ENCODE measurements at places on chromosomes 12 and 14.

- no peak for DNase-seq
Measured at GRCh38 chr14:60968099-60968498, 12.8 kb downstream of the TRMT5 start.

DNA sequence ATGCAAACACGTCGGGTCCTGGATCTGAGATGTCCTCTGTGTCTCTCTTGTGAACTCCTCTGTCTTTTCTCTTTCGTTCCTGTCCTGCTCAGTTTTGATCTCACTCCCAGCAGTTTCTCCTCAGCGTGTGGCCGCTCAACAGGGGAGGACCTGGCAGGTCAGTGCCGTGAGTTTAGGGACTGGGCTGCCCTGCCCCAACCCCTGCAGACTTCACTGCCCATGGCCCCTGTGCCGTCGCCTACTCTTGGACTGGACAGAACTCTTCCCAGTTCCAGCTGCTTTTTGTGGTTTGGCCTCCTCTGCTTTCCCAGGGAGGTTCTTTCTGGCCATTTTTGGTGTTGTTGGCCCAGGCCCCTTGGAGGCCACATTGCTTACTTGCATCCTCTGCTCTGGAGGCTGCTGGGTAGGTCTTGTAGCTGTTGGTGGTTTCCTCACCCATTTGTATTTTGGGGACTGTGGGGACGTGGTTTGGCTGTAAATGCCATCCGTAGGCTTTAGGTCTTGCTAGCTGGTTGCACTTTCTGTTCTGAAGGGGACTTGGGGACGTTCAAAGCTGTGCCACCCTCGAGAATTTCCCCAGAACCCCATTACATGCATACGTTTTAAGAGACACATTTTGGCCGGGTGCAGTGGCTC lies 20.0 kb upstream of the DNAH10 start:
- no peak for DNase-seq

GRCh38 chr12:1844223-1844622 lies 23.9 kb downstream of the LRTM2 start:
- DNase-seq, result no peak

GRCh38 chr14:106790189-106791036 lies 1264.0 kb downstream of the TMEM121 start:
- DNase-seq, result peak; percentile 89

DNA sequence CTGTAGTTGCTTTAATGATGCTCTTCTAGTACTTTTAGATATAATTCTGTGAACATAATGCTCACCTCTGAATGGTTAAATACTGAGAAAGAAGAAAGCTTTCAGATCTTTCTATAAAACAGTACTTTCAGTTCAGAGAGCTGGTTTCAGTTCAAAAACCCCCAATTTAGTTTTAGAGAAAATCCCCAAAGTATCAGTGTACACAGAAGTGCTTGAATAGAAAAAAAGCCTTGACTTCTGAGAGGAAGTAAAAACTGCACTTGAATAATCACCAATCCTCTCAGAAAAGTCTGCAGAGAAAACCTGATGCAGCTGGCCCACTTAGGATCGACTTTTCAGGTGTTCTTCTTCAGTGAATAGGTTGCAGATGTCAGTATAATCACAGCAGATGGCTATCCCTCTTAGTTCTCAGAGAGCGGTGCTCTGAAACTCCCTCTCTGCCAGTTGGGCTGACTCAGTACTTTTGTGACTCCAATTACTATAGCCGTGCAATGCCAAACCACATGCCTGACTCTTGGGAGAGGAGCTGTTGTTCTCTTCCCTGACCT lies 616.3 kb downstream of the LRFN5 start:
- DNase-seq, result no peak

DNA sequence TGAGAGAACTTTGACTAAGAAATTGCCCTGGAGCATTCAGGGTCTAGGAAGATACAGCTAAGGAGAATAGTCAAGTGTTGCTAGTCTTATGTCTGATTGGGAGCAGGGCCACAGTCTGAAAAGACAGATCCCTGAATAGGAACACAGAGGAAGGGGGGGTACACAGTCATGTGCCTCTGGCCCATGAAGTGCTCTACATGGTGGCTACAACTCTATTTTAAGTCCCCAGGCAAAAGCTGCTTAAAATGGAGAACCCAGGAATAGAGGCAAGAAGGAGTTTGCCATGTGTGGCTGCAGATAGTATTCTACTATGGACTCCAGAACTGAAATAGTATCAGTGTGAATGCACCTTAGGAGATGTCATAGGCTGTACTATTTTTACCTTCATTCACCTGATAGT lies 118.0 kb upstream of the NPAS3 start:
- no peak for DNase-seq

DNA sequence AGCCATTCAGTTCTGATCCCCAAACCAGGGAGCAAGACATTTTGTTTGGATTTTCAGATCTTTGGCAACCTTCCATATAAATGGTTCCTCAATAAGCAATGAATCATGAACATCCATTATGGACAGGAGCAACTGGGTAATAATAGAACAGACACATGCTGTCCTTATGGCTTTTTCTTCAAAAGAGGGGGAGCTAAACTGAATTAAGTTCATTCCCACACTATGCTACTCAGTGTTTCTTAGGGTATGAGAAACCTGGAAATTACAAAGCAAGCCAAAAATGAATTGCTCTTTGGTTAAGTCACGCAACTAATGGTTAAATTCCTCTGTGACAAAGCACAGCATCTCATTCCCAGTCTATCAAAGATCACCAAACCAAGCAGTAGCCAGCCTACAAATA lies 51.0 kb downstream of the PTGER2 start:
- no peak for DNase-seq

GRCh38 chr14:104996483-104996882 lies 10.9 kb downstream of the CLBA1 start:
- DNase-seq, result no peak

DNA sequence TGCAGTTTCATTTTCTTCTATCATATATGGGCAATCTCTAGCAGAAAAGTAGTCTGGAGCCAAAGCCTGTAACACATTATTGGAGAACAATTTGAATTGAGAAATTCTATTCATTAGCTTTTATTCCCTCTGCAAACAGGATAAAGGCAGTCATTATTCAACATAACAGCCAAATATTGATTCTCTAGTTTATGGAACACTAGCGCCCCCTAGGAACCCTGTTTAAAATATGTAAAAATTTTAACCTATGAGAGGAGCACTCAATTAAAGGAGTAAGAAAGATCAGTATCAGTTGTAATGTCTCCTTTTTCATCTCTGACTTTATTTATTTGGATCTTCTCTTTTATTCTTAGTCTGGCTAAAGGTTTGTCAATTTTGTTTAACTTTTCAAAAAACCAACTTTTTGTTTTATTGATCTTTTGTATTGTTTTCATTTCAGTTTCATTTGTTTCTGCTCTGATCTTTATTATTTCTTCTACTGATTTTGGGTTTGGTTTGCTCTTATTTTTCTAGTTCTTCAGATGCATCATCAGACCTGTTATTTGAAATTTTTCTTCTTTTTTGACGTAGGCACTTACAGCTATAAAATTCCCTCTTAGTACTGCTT lies 4.8 kb upstream of the LMNTD1 start:
- peak; percentile 5 for DNase-seq

DNA sequence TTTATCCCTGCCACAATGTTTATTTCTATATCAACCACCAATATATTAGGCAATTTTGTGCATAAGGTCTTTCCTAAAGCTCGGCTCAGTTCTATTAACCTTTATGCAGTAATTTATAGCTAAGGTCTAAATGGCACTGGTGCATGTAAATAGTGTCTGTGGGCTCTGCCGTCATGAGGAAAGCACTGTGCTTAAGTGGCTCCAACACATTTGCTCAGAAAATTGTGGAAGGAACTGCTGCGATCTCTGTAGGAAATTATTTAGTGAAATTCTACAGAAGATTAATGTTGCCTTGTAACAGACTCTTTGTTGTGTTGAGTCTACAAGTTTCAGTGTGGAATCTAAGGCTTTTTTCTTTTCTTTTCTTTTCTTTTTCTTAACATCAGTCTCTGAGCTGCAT lies 54.0 kb upstream of the EGLN3 start:
- DNase-seq, result no peak

GRCh38 chr14:77275601-77276017 lies 4.6 kb upstream of the NGB start:
- DNase-seq, result no peak

- DNase-seq, result no peak
Measured at GRCh38 chr12:127043731-127044130, 1223.2 kb upstream of the TMEM132C start.

DNA sequence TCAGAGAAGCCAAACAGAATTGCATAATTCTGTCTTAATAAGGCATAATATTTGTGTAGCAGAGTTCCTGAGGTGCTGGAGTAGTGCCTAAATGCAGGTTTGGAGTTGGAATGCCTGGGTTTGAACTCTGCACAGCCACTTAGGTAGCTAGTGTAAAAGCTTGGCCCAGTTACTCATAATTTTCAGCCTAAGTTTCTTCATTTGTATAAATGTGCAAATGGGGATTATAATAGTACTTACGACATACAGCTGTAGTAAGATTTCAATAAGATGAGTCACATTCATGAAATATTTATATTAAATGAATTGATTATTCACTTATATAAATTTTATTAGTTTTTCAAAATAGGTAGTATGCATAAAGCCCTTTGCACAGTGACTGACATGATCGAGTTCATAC lies 175.8 kb downstream of the DERA start:
- no peak for DNase-seq

- no peak for DNase-seq
Measured at GRCh38 chr12:24222968-24223367, 273.5 kb upstream of the SOX5 start.

DNA sequence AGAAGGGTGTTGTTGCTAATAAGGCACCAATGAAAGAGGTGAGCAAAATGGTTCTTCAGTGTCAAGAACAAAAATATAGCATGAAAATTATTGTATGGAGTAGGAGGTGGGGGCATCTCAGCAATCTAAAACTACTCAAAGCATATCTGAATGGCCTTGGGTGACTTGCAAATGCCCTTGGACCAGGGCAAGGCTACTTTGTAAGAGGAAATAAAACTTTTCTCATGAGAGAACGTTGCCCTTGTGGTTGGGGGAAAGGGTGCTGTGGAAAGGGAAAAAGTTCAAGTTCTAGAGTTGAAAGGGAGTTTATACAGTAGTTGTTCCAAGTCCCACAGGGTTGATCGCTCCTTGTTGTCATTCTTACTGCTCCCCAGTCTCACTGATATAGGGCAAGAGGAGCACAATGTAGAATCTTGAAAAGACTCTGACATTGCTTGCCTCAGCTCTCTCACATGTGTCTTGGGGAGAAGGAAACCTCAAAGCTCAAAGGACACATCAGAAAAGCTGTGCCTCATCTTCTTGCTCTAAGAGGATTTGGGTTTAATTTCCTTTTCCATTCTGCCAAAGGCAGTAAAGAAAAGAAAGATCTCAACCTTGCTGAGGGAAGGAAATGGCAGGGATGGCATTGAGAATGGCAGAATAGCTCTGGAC lies 270.5 kb downstream of the DUSP6 start:
- DNase-seq, result no peak

DNA sequence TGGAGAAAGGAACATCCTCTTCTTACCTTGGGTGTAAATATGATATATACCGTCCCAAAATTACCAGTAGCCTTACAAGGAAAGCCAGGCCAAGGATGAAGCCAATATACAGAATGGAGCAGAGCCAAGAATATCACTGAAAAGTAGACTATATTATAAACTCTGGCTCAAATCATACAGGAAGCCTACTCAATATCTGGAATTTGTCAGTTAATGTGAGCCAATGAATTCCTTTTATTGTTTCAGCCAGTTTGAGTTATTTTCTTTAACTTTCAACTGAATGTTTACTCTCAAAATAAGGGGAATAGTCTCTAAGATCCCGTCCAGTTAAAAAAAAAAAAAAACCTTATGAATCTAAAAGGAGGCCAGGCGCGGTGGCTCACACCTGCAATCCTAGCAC lies 9.8 kb upstream of the DENND5B start:
- no peak for DNase-seq

DNA sequence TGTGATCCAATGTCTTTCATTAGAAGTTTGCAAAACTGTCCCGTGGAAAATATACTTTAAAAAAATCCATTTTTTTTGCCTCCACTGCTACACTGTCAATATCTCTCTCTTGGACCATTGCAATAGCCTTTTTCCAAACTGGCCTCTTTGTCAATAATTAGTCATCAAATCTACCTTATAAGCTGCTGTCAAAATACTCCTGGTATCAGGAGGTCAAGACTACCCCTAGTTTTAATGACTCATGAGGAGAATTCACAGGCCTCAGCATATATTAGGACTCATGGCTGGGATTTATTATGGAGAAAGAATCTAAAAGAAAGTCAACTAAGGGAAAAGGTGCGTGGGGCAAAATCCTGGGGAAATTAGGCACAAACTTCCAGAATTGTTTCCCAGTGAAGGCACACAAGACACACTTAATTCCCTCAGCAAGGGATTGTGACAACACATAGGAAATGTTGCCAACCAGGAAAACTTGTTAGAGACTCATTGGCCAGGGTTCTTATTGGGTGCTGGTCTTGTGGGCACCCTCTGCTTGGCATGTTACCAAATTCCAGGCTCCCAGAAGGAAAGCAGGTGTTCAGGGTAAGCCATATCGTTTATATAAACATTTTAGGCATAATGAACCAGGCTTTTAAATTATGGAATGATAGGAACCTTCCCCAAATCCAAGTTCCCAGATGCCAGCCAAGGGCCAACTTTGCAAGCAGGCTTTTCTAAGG lies 56.1 kb downstream of the TMEM117 start:
- no peak for DNase-seq

DNA sequence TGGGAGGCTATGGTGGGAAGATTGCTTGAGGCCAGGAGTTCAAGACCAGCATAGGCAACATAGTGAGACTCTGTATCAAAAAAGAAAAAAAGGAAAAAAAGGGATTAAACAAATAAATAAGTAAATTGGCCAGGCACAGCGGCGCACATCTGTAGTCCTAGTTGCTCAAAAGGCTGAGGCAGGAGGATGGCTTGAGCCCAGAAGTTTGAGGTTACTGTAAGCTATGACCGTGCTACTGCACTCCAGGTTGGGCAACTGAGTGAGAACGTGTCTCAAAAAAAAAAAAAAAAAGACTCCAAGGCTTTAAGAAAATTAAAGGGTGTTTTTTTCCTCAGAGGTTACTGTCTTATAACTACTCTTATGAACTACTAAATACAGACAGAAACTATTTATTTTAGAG lies 11.7 kb downstream of the BEST3 start:
- no peak for DNase-seq

DNA sequence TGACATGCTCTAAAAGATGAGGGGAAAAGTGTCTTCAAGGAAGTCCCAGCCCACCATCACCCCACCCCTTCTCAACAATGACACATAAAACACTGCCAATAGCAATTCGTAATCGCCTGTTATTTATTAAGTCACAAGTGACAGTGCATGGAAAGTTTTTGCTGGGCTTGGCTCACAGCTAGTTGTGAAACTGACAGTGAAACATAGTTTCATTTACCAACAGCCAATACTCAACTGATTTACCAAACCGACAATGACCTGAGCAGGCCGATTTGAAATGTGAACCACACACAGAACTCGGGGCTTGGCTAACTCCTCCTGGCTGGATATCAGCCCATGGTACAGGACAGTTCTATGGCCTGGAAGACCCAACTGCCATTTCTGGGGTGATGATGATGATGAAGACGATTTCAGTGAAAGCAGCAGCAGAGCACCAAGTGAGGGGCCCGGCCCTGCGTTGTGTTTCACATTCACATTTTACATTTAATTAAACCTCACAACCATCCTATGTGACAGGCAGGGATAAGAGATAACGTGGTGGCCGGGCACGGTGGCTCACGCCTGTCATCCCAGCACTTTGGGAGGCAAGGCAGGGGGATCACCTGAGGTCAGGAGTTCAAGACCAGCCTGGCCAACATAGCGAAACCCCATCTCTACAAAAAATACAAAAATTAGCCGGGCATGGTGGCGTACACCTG lies 42.7 kb downstream of the CAMKK2 start:
- no peak for DNase-seq

GRCh38 chr12:81128930-81129554 lies 51.2 kb downstream of the ACSS3 start:
- no peak for DNase-seq

Measured in activated naive CD8-positive, alpha-beta T cell treated with anti-CD3 and anti-CD28 coated beads, Interleukin-2, amount 50 U/mL, for 24 hours (primary cell).